ENCODE measurements at places on chromosomes 4 and X.

- no peak for DNase-seq
Observed at GRCh38 chr4:133162941-133163340, 13.8 kb downstream of the PCDH10 start.

GRCh38 chrX:148872881-148873280 is 372.5 kb downstream of the AFF2 start:
- DNase-seq, result no peak

- DNase-seq, result no peak
Observed at GRCh38 chrX:50613846-50614245, 143.2 kb upstream of the DGKK start.

GRCh38 chrX:14497184-14497666 is 32.1 kb upstream of the GLRA2 start:
- DNase-seq, result peak; percentile 1

- no peak for DNase-seq
Observed at GRCh38 chr4:80967346-80967745, 63.2 kb upstream of the BMP3 start.

DNA sequence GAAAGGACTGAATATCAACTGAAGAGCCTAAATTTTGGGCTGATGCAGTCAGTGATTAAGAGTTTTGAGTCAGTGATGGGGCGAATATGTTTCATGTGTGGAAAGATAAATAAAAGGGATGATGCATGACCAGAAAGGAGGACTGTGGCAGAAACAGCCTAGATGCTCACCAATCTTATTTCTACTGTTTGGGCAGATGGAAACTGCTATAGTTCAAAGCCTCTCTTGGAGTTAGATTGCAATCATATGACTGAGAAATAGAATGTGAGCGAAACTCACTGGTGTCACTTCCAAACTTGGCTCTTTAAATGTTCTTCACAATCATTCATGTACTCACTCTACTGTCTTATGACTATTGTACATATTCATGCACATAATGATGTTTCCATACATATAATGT is 35.4 kb upstream of the YTHDC1 start:
- no peak for DNase-seq

- no peak for DNase-seq
Observed at GRCh38 chr4:7838136-7838782, 101.4 kb downstream of the AFAP1 start.

DNA sequence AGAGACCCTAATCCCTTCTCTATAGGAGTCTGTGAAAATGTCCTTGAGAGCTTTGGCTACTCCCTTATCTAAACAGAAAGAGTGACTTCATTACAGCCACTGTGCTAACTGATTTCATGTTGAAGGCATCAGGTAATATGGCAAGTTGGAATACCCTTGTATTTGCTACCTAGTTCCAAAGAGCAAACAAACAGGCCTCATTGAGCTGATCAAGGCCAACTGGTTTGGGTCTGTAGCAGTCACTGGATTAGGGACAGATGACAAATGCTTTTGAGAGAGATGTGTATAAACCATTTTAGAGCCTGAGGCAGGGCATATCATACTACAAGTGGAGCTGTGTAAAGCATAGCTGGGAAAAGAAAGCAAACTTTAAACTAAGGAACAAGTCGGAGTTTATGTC is 22.9 kb upstream of the PDLIM5 start:
- DNase-seq, result no peak

DNA sequence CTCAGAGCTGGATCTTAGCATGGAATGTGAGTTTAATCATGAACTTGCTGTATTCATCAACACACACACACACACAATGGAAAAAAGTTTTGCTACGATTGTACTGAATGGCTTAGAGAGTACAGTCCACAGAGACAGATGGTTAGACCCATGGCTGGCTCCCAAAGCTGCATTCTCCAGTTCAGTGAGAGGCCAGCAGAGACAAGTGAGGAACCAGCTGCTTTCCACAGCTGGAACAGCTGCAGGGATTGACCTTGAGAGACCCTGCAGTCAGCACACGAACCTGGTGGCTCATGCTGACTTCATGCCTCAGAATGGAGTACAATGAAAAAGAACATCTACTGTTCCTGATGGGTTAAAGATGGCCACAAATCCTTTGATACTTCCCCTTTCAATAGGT is 94.5 kb downstream of the DHX15 start:
- DNase-seq, result no peak

DNA sequence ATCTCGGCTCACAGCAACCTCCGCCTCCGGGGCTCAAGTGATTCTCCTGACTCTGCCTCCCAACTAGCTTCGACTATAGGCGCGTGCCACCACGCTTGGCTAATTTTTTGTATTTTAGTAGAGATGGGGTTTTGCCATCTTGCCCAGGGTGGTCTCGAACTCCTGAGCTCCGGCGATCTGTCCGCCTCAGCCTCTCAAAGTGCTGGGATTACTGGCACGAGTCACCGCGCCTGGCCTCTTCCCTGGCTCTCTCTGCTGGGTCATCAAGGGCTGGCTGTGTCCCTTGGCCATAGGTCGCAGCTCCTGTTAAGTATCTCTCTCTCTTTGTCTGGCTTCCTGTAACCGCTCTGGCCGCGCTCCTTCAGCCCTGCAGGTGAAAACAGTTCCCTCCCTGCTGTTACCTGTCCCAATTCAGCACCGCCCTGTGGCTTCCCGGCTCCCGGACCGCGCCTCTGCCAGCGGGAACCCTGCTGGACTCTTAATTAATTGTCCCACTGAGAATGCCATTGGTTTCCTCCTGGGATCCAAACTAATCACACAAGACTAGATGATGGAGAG is 1.3 kb upstream of the RGS12 start:
- no peak for DNase-seq

DNA sequence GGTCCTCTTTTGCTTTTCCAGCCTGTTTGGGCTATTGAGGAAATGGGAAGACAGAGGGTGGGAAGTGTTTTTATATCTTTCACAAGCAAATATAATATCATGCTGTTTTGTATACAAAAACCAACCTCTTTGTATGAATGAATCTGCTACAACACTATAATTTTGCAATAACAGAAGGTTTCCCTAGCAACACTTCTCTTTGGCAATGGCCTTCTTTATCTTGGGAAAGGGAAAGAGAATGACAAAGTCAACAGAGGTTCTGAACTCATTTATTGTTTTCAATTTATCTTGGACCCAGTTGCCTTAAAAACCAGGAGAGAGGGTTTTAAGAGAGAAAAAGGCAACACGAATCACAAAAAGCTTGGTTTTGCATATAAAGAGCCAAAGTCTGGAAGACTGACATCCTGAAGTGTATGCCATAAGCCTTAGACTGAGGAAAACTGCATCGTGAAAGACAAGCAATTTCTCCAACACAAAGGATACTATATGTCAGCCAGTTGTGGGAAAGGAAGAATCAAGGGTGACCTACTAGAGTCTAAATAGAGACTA is 121.8 kb upstream of the FAM241A start:
- DNase-seq, result no peak

GRCh38 chrX:57902633-57903032 is 7.6 kb downstream of the ZXDA start:
- no peak for DNase-seq

DNA sequence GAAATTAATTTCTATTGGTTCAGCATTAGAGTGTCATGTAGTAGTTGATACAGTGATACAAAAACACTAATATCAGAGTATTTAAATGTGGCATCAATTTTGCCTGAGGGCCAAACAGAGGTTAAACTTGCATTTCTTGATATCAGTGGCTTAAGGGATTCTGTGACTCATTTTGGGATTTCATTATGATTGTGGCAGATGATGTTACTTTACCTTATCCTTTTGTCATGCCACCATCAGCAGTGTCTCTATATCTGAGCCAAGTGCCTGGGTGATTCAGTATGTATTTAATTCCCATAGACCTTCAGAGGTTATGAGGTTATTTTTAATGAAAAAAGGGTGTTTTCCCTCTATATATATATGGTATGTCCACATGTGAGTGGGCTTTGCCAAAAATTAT is 582.9 kb downstream of the ADGRL3 start:
- DNase-seq, result no peak

DNA sequence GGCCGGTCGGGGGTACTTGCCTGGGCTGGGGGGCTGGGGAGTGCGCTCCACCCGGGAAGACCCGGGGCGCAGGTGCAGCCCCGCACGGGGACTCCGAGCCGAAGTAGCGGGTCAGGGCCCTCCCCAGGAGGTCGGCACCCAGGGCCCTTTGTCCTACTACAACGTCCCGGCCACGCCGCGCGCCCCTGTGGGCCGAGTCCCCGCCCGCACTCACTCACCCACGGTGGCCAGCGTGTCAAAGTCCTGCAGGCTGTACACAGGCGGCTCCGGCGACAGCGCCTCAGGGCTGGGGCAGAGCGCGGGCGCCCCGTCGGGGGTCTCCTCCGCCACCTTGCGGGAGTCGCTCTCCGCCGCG is 602 bp downstream of the PRKX start:
- no peak for DNase-seq

DNA sequence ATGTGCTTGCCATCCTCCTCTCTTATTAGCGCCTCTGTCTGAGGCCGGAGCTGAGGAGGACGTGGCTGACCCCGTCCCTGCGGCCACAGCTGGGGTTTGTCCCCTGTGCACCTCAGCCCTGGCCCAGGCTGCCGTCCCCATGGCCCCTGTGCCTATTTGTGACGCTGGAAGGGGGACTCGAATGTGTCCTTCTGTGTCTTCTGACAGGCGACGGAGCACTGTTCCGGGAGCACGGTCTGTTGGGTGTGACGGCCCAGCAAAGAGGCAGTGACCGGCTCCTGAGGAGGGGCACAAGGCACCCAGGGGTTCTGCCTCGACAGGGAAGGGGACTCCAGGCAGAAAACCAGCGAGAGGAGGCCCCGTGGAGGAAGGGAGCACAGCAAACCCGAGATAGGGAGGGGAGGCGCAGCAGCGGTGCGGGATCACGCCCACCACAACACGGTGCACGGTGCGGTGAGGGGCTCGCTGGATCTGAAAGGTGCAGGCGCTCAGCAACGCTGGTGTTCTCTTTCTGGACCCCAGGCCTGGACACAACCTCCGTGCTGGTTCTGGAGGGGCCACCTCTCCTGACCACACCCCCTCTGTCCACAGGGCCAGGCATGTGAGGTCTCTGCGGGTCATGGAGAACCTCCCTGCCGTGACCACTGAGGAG is 5.6 kb downstream of the SH3TC1 start:
- no peak for DNase-seq

GRCh38 chr4:1042352-1043055 is 31.1 kb downstream of the FGFRL1 start:
- no peak for DNase-seq

GRCh38 chrX:115689931-115690330 is 129.0 kb downstream of the PLS3 start:
- DNase-seq, result no peak

DNA sequence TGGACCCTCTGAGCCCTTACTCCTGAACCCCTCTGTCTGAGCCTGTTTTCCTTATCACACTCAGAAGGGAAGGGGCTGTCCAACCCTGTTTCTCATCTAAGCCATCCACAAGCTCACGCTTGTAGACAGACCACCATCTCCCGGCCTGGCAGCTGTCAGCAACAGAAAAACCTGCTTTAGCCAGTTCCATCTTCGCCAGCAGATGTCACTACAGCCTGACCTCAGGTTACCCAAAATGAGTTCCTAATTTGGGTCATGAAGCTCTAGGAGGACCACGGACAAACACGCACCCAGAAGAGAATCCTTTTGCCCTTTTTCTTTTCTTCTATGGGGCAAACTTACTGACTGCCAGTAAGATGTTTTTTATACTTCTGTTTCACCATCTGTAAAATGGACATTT is 445.4 kb downstream of the BCOR start:
- DNase-seq, result no peak

DNA sequence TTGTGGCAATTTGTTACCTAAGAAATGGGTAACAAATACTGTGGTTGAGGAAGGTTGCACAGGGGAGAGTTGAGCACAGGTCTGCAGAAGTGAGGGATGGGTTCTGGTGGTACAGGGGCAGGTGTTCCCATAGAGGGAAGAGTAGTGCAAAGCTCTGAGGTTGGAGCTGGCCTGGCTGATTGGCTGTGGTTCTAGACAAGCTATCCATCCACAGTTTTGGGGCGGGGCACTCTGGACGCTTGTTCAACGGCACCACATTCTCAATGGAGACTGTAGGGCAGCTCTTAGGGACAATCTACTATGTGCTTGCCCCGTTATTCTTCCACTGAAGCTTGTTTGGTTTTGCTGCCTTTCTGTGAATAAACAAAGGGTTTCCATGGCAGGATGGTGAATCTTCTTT is 35.4 kb downstream of the NAT8L start:
- no peak for DNase-seq

GRCh38 chr4:52037689-52038102 is 403 bp downstream of the SGCB start:
- no peak for DNase-seq

GRCh38 chrX:153628129-153628528 is 18.9 kb upstream of the DUSP9 start:
- no peak for DNase-seq

- no peak for DNase-seq
Observed at GRCh38 chr4:3442959-3443749, 1.4 kb downstream of the HGFAC start.

GRCh38 chr4:76306882-76307659 is 538 bp downstream of the STBD1 start:
- DNase-seq, result no peak

DNA sequence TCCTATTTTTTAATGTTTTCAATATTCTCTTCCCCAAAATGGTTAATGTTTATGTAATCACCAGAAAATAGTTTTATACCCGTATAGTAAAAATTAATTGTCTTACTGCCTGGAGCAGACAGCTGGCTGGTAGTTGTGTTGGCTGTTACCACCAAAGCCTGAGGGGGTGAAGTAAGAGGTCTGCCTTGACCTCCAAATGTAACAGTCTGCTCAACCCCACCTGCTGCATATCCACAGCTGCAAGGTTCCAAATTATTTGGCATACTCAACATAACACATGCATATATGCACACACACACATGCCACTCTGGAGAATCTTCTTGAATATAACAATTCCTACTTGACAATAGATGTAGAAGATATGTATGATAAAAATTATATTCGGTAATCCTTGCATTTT is 624.3 kb downstream of the ADGRL3 start:
- DNase-seq, result no peak

- no peak for DNase-seq
Observed at GRCh38 chr4:1105067-1105466, 8.3 kb downstream of the RNF212 start.

- no peak for DNase-seq
Observed at GRCh38 chr4:6939761-6940743, 30.4 kb downstream of the TBC1D14 start.

DNA sequence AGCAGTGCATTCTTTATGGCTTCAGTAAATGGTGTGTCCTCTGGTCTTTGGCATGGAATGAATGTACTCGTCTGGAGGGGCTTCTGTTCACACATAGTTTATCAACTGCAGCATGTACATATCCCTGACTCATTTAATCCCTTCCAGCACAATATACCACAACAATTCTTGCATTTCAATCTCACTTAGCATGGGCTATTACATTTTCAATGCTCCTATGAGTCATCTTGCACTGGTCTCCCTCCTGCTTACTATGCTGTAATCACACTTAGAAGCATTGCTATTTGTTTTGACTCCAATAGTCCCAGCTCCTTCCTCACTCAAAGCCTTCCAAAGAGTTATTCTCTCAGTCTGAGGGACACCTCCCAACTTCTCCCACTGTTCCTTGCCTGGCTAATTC is 180.9 kb upstream of the NUDT10 start:
- DNase-seq, result no peak
